Kidney (tissue), 22 donors: ENCODE measurements at places on chromosomes 11 and 22. TPM values are rescaled to one million over a fixed set of nuclear protein-coding genes. Genes with fewer than 3 reads are reported as not detected.

Gene SYCE3
- not detected for total RNA-seq

Gene MYEOV
- total RNA-seq, result 2.6 TPM

DNA sequence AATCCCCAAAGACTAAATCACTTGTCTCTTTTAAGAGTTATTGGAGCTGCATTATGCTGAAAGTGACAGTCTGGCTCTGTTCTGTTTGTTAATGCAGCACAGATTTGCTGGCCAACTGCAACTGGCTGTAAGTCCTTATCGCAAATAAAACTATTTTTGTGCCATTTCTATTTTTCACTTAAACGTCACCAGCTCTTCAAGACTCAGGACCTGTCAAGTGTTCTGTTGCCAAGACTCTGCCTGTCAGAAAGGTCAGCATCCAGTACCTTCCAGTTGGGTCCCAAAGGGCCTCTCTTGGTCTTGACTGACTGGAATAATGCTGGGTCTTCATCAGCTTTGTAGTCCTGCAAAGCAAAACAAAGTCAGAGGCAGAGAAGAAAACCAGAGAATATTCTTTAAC, 45.6 kb downstream of the PITPNB start:
- DNase-seq, result no peak

DNA sequence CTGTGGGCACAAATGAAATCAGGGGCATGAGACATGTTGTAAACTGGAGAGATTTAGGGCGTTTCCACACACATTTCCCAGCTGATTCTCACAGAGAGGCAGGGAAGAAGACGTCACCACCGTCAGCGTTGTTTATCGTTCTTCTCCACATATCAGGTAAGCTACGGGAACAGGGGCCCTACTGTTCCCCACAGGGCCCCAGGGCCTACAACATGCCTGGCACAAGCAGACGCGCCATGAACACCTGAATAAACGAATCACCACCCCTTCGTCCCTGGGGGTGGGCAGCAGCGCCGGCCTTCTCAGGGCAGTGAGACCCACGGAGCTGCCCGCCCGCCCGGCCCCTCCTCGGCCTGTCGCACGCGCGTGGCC, 342 bp downstream of the EFCAB6 start:
- no peak for DNase-seq

GRCh38 chr11:60280412-60280811, at the start of gene MS4A4A:
MS4A4A (plus strand) TSS chr11:60280666; CDS start chr11:60280676, 10 bp downstream.
- no peak for DNase-seq

Gene OR8D1
- total RNA-seq, result not detected

Gene MFRP
- not detected for total RNA-seq

Gene RTN4RL2
- total RNA-seq, result 2.6 TPM

Gene PANX3
- total RNA-seq, result not detected

Gene TMEM45B
- total RNA-seq, result 17.7 TPM
